ENCODE measurements at places on chromosomes 1 and 21.

- no peak for DNase-seq
Measured at GRCh38 chr1:8222789-8223188, 95.1 kb upstream of the SLC45A1 start.

GRCh38 chr1:183210681-183211080 lies 24.6 kb downstream of the LAMC2 start:
- DNase-seq = no peak

DNA sequence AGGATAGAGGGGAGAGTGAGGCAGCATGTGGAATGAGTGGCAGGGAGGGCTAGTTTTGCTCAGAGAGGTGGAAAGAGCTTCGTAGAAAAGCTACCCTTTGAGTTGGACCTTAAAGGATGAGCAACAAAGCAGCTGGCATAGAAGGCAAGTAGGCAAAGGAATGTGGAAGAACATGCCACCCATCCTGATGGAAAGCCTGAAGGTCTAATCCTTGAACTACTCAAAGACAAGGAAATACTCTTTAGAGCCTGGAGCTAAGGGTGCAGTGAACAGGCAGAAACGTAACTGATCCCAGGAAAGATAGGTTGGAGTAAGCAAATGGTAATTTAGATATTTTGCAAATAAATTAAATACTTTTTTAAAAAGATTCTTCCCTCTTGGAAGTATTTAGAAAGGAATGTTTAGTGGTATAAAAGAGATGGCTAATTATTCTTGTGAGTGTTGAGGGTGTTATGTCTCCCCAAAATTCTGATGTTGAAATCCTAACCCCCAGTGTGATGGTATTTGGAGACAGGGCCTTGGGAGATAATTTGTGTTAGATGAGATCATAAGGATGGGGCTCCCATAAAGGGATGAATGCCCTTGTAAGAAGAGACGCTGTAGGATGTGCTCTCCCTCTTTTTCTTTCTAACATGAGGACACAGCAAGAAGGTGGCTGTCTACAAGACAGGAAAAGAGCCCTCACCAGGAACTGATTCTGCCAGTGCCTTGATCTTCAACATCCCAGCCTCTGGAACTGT lies 308.1 kb upstream of the RUNX1 start:
- no peak for DNase-seq

DNA sequence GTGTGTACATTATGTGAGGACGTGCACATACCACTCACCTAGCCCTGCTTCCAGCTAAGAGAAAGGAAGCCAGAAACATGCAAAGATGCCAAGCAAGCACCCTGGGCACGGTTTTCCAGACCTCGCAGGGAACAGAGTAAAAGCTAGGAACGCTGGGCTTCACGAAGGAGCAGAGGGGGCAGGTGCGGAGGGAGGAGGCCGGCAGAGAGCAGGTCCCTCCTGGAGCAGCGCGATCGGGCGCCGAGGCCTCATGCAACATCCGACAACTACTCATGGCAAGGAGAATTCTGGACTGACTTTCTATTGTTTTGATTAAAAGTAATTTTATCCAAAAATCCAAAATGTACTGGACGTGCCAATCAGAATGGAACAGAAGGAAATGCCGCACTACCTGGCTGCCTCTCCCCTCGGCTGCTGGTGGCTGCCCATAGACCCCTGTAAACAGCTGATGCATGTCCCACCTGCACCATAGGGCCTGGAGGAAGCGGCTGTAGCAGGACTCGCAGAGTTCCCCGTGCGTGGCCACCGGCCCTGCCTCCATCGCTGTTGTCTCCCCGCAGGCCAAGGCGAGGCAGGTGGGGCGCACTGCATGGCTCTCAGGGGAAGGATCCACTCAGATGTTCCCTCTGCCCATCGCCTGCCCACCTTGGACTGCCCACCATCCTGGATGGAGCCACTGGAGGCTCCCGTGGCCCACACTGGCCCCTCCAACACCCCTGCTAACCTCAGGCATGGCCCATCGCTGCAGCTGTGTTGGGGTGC lies 93.5 kb downstream of the WDR4 start:
- no peak for DNase-seq

GRCh38 chr1:206101351-206102045 lies 15.7 kb downstream of the AVPR1B start:
- DNase-seq = no peak

- DNase-seq = no peak
Measured at GRCh38 chr1:79161077-79161476, 154.5 kb upstream of the ADGRL4 start.

GRCh38 chr21:23963454-23963853 lies 1643.8 kb downstream of the MRPL39 start:
- no peak for DNase-seq

DNA sequence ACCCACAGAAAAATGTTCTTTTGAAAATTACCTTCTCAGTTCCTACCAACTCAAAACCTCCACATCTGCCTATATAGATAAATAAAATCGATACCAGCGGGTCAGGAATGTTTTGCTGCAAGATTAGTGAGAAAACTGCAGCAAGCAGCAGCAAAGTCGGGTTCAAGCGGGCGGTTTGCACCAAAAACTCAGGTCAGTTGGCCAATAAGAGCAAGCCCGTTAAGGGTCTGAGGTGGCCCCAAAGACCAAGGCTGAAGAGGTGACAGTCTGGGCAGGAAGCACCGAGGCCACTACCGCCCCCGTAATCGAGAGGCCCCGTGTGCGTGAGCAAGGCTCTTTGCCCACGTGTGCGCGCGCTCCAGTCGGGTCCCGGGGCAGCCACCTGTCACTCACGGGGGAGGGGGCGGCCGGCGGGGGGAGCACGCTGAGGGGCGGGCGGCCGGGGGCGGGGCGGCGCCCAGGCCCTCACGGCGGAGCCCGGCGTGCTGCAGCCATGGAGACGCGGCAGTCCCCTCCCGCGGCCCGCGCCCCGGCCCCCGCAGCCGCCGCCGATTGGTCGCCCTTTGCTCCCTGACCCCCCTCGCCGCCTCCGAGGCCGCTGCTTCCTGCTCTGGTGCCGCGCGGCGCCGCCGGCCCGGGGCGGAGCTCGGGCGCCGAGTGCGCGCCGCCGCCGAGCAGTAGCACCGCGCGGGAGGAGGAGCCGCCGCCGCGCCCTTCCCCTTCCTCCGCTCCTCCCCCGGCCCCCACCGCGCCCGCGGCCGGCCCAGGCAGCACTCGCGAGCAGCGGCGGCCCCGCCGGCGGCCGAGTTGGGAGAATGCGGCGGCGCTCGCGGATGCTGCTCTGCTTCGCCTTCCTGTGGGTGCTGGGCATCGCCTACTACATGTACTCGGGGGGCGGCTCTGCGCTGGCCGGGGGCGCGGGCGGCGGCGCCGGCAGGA lies at the start of gene GALNT2:
Gene GALNT2 (plus strand): TSS at position 773 of the 939 bp plus-strand sequence. CDS start 43 bp downstream, at position 816.
- peak; percentile 68 for DNase-seq

DNA sequence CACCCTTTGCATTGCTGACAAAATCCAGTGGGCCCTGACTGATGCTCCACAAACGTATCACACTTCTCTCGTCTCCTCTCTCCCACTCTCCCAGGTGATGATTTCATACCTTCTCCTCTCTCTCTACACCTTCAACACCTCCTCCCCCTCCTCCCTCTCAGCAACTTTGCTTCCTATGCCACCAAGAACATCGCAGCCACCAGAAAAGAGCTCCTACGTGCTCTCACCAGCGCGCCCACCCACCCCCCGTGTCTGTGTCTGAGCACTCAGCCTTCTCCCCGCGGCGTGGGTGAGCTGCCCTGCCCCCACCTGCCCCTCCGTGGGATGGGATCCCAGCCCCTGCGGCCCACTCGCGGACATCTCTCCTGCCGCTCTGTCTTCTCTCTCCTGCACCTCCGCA lies 55.1 kb upstream of the COX20 start:
- no peak for DNase-seq

GRCh38 chr1:54611621-54612020 lies 11.7 kb downstream of the FAM151A start:
- no peak for DNase-seq

DNA sequence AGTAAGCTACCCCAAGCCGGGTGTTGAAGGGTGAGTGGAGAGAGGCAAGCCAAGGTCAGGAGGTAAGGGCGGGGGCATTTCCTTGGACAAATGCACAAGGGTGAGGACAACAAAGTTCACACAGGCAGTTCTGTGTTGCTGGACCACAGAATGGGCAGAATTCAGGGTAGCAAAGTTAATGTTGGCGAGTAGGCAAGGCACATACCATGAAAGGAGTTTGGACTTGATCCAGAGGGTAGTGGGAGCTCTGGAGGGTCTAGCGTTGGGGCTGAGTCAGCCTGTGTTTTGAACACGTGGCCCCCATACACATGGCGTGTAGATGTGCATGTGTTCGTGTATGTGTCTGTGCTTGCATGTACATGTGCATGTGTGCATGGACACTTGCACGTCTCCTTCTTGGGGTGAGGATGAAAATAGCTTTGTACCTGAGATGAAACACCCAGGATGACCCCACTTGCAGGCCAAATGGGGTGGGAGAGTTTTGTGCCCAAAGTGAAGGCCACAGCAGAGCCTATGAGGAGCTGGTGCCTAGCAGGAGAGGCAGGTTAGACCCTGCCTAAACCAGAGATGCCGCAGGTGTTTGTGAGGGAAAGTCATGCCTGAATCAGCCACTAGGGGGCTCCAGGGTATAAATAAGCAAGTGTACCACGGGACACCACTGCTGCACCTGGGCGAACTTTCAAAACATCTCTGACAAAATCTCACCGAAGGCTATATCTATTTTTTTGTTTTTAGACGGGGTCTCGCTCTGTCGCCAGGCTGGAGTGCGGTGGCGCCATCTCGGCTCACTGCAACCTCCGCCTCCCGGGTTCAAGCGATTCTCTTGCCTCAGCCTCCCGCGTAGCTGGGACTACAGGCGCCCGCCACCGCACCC lies 21.8 kb downstream of the SLC27A3 start:
- DNase-seq = peak; percentile 79

Measured in stimulated activated CD4-positive, alpha-beta T cell treated with anti-CD3 and anti-CD28 coated beads, TNF-alpha, amount 100 ng/mL, for 24 hours (primary cell).